ENCODE measurements at places on chromosomes 7 and 10.

GRCh38 chr7:101179713-101180112 lies 380 bp downstream of the NAT16 start:
- no peak for DNase-seq

DNA sequence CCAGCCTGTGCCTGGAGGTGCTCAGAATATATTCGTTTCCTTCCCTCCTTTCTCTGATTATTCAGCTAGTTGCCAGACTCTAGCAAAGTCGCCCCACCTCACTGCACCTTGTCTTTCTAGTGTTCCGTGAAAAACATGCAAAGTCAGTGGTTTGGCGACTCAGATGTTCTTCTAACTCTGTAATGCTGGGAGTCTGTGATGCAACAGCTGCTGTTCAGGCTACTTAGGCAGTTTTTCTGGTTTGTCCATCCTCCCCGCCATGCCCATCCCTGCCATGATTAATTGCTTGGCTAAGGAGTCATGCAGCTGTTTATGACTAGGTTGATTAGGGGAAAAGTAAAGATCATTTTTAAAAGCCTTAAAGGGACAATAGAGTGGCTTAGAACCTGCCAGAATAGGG lies 99.4 kb downstream of the MTPN start:
- no peak for DNase-seq

DNA sequence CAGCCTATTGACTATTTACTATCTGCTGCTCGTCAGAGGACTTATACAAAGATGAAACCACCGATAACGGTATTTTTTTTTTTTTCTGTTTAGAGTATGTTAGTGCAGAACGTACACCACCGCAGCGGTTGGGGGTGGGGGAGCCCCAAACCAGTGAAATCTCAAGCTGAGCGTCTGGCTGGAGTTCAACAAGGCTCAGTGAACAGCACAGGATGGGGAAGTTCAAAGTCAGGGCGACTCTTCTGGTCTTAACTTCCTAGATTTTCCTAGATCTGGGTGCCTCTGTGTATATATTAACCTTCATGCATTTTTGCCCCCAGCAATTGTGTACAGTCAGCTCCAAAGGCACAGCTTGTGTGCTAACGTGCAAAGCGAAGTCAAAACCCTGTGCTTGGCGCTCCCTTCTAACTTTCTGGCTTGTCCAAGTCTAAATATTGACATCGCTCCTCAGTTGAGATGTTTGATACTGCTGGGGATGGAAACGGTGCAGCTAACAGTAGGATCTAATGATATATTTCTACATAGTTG lies 1.1 kb downstream of the RHOBTB1 start:
- peak; percentile 44 for DNase-seq

- no peak for DNase-seq
These were observed 24.5 kb downstream of the LRRC4 start for GRCh38 chr7:128006550-128007302.

GRCh38 chr7:129882531-129882930 lies 70.2 kb downstream of the UBE2H start:
- DNase-seq, result no peak

DNA sequence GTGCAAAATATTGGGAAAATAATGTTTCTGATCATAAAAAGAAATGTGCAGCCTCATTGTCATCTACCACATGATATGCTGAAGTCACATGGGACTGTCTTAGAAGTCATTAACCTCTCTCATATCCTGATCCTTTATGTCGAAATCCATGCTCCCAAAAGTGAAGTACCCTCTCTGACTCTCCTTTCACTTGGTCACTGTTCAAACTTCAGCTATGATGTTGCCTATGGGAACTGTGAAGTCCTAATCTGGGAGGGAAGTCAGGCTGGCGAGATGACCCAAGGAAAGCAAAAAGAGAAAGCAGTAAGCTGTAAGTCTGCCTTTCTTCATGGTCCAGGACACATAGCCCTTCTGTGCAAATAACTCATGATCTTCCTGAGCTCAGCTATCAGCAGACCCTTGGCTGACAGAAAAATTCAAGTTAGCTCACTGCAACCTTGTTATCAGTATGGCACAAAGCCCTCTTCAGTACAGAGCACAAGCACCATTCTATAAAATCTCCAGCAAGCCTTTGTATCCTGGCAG lies 29.5 kb downstream of the WASL start:
- DNase-seq, result no peak

DNA sequence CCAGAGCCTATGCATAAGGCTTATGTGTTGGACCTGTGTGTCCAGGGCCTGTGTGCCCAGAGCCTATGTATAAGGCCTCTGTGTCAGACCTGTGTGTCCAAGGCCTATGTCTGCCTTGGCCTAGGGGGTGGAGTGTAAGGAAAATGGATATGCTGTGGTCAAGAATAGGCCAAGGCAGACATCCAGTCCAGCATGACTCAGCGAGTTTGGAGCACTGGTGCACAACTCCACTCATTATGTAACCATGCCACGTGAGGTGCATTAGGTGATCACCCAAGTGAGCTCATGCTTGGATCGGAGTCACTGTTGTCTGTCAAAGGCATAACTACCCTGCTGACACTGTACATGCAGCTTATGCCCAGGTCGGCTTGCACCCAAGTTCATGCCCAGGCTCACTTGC lies 238.9 kb downstream of the CACNA2D1 start:
- DNase-seq, result no peak

- DNase-seq, result peak; percentile 94
These were observed at the start of gene CFAP70 for GRCh38 chr10:73358331-73359279. Gene CFAP70, minus strand, starts transcription at chr10:73358864. Its CDS starts 4,068 bp downstream, at chr10:73354796.

DNA sequence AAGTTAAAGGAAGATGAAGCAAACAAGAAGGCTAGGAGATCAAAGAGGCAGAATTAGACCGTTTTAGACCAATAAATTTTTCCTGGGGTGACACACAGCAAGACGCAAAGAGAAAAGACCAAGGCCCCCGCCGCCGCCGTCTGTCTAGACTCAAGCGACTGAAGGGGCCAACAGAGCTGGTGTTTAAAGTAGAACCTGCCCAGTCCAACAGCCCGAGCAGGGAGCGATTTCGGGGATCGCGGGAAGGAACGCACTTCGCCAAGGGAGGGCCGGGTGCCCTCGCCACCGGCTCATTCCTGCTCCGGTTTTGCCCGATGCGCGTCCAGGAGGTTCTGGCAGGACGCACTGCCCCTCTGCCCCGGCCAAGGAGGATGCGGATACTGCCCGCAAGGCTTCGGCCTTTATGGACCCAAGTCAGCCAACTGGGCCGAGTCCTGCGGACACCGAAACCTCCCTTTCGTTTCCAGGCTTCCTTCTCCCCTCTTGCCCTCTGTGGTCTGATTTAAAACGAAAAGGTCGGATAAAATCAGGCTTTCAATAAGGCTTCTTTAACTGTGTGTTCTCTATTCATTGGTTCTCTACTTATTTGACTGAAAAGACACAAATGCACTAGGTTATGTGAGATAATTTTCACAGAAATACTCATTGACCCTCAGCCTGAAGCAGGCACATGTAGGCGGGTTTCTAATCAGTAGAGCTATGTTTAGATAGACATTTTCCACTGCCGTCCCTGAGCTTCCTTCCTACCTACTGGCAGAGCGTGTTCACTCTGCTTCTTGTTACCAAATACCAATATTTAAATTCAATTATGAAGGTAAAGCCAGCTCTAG lies 2.2 kb upstream of the HOXA7 start:
- DNase-seq, result no peak

DNA sequence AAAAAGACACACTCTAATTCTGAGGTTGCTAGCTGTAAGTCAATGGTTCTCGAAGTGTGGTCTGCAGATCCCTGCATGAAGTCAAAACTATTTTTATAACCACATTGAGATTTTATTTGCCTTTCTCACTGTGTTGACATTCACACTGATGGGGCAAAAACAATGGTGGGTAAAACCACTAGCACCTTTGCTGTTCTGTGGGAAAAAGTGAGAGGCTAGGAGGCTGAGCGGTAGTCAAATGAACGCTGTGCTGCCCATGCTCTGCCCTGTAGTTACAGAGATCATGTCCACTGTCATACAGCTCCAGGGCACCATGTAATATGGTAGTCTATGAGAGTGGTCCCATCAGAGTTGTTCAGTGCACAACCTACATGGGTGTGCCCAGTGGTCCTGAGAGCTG lies 21.6 kb upstream of the PDCD4 start:
- no peak for DNase-seq

DNA sequence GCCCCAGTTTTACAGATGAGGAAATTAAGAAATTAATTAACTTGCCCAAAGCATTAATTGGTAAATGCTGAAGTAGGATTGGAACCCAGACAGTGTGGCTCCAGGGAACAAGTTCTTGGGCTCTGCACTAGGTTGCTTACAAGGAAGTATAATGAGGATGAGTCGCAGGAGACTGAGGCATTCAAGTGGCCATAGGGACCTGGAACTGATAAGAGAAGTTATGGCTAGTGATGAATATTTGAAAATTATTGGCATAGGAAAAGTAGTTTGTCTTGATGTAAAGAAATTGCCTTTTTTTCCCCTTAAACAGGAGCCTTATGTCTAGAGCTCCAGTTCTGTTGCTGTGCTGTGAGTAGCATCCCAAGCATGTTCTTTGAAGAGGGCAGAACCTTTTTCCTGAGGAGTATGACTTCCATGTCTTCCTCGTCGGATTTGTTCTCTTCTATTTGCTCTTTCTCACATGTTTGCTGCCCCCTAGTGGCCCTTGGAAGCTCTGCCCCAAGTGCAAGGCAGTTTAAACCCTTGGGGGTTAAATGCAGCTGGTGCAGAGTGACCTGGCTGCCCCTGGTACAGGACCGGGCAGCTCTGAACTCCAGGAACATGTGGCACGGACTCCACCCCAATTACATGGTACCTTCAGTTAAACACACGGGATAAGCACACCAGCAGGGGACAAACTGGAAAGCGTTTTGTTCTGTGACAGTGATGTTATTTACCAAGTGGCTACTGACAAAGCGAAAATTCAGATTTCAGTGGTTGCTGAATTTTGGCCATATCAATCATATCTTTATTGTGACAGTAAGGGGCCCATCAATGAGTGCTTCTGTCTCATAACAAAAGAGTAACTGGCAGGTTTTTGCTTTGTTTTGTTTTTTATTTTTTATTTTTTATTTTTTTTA lies 148.8 kb downstream of the HECW1 start:
- peak; percentile 74 for DNase-seq

- DNase-seq, result peak; percentile 44
These were observed 58.3 kb downstream of the VCL start for GRCh38 chr10:74056050-74056818.

- DNase-seq, result no peak
These were observed 395.4 kb downstream of the SFMBT2 start for GRCh38 chr10:7015457-7015856.

DNA sequence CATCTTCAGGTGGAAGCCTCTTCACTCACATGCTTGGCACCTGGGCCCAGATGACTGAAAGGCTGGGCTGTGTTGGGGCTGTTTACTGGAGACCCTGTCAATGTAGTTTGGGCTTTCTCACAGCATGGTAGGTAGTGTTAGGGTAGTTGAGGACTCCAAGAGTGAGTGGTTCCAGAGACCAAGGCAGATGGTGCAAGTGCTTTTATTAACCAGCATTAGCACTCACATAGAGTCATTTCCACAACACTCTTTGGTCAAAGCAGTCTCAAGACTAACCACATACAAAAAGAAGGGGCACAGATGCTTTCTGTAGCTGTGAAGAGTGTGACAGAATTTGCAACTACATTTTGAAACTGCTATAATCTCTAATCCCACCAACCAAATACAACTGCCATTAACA lies 135.0 kb downstream of the RTKN2 start:
- DNase-seq, result no peak

GRCh38 chr7:157481389-157481788 lies 144.6 kb downstream of the DNAJB6 start:
- no peak for DNase-seq

DNA sequence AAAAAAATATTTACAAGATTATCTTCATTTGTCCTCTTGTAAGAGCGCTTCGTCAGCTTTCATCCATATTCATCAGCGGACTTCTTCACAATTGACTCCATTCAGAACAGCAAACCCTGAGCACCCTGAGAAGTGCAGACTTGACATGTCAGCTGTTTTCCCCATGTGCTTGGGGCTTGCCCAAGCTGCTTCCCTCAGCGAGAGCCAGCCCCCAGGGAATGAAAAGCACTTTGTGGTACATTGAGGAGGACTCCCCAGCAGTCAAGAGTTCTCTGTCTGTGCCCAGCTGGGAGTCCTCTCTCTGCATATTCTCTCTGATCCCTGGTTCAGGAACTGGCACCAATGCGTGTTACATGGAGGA lies 22.7 kb downstream of the HKDC1 start:
- DNase-seq, result no peak

GRCh38 chr10:67603086-67603485 lies 92.9 kb downstream of the CTNNA3 start:
- DNase-seq, result no peak

DNA sequence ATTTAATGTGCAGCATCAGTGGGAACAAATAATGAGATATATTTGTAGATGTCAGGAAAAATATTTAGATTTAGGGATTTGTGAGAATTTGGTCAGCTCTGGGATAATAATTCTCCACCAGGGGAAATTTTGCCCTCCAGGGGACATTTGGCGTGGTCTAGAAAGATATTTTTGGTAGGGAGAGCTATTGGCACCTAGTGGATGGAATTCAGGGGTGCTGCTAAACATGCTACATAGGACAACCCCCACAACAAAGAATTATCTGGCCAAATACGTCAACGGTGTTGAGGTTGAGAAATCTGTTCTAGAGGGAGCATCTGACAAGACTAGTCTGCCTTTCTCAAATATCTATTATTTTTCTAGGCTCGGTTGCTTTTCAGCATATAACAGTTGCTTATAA lies 2.1 kb downstream of the ADK start:
- DNase-seq, result no peak

DNA sequence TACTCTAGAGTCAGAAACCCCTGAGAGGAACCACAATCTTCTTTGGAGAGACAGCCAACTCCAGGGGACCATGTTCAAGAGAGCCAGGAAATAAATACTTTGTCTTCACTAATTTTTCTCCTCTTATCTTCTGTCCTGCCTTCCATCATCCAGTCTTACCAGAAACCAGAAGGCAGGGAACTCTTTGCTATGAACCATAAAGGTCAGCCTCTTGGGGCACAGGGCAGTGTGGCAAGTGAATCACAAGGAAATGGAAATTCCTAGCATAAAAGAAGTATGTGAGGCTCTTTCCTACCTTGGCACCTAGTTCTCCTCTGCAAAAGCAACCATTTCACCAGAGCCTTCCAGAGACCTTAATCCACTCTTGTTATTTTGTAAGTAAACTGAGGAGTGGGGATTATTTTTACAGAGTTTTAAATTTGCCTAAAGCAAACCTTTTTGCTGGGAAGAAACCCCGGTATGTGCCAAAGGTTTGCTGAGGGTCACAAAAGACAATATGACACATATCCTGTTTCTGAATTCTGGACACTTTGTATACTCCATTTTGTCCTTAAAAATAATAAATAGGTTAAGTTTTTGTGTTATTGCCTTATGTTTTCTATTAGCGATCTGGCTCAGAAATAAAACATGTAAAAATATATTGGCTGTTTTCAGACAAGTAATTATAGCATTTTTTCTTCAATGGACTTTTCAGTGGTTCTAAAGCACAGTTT lies 87.1 kb downstream of the ADAM22 start:
- no peak for DNase-seq

Data from stimulated activated CD4-positive, alpha-beta T cell treated with anti-CD3 and anti-CD28 coated beads, Interleukin-15, amount 100 ng/mL, for 24 hours (primary cell).